Activated naive CD8-positive, alpha-beta T cell treated with anti-CD3 and anti-CD28 coated beads, Interleukin-2, amount 10 ng/mL, durations not matched to agents 7 days and 5 days (primary cell): ENCODE measurements at places on chromosomes 1 and 21. TPM values are rescaled to one million over a fixed set of nuclear protein-coding genes. Genes with fewer than 3 reads are reported as not detected.

Gene NBPF26
- total RNA-seq = 38.9 TPM

Gene SEC22B
- 32.0 TPM for total RNA-seq

Gene HSD3B1
- not detected for total RNA-seq

Gene TNFSF18
- total RNA-seq = not detected

Gene RGS1
- 10.1 TPM for total RNA-seq

Gene AMY2A
- total RNA-seq = not detected

Gene TMOD4
- 1.2 TPM for total RNA-seq

Gene TSSK3
- 0.51 TPM for total RNA-seq

Gene BEND5
- 12.0 TPM for total RNA-seq

Gene CR1L
- not detected for total RNA-seq

Gene CFHR3
- total RNA-seq = not detected

Gene TSPAN1
- not detected for total RNA-seq

Gene NBPF12
- total RNA-seq = 25.1 TPM

Gene CYB561D1
- 25.1 TPM for total RNA-seq

Gene RAB25
- 0.86 TPM for total RNA-seq

Gene FCGR3A
- total RNA-seq = 2.3 TPM

Gene GJB4
- not detected for total RNA-seq

Gene UBXN10
- 0.28 TPM for total RNA-seq

Gene UBE2U
- total RNA-seq = not detected

Gene SOX13
- 3.9 TPM for total RNA-seq
